ENCODE measurements at places on chromosomes 16 and 17. TPM values are rescaled to one million over a fixed set of nuclear protein-coding genes. Genes with fewer than 3 reads are reported as not detected.

MPV17L gene
- total RNA-seq: not detected

SEC14L5 gene
- not detected for total RNA-seq

OTOP2 gene
- not detected for total RNA-seq

PLK1 gene
- 0.84 TPM for total RNA-seq

DNA sequence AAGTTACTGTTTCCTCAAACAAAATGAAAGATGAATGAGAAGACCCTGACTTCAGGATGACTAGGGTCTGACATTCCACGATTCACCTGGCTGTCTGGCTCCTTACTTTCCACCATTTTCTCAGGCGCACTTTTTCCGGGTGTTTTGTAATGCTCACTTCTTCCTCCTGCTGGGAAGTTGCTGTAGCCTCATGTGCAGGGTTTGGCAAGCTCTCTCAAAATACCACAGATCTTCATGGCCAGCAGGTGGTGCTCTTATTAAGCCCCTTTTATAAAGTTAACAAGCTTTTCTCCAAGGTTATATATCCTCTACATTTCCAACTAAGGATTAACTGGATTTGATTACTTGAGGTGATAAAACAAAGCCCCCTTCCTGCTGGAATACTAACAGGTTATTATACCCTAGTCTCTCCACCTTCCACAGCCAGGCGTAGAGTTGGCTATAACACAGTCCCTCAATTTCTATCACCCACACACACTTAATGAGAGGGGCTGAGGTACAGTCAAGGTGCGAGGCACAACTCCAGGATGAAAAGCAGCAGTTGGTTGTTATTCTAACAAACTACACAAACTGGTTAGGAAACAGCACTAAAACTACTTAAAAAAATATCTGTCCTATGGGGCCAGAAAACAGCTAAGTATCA lies 45.4 kb downstream of the STH start:
- DNase-seq: peak; percentile 29
- H3K27ac ChIP-seq: no peak overlapping the region
- no peak overlapping the region for H3K4me3 ChIP-seq
- no peaks in the 10 kb centered on the region for H3K4me1 ChIP-seq

- H3K36me3 ChIP-seq: no peaks in the 10 kb centered on the region
- peaks cover 30% of the 10 kb centered on the region for H3K4me1 ChIP-seq
- peak; percentile 1 for DNase-seq
- peak overlapping the region; percentile 99 for H3K27ac ChIP-seq
- peak overlapping the region; percentile 71 for H3K4me3 ChIP-seq
Measured at GRCh38 chr17:27293359-27293897, 486 bp upstream of the WSB1 start.
